ENCODE measurements at places on chromosomes 13 and 19.
A peak's percentile ranks its signal among the peaks of the same experiment; 100 is the strongest.

GRCh38 chr19:18763674-18764590, 27.2 kb downstream of the COMP start:
- DNase-seq = peak; percentile 39

- no peak for DNase-seq
Measured at GRCh38 chr19:16459680-16460079, 12.1 kb downstream of the EPS15L1 start.

DNA sequence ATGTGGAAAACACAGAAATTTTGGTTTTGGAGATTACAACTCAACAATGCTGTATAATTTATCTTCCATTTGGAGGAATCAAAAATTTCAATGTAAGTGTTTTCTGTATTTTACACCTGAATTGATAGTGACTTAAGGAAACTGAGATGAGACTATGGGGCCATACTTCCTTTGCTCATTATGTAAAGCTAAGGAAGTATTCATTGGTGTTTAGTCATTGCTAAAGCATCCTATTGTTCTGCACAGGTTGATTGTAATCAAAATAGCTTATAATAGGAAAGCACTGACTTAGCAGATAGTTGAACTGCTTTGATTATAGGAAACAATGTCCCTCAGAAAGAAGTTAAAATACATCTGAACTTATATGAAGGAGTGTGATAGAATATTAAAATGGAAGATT, 244.4 kb upstream of the SLITRK5 start:
- DNase-seq = no peak

DNA sequence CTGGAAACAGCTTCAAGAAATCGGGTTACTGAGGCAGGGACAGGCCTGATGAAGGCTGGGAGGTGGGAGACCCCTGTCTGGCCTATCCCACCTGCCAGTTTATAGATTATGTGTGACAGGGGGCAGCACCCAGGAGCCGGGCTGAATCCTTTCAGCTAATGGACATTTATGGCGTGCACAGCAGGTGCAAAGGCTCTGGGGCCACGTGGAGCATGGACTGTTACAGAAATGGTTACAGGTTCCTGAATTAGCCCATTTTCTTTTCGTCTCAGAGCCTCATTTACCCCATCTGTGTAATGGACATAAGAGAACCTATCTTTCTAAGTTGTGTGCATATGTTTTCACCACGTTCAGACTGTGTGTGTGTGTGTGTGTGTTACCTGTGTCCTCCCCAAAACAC, 34.4 kb upstream of the TNFAIP8L1 start:
- no peak for DNase-seq

GRCh38 chr19:48962029-48962848, 2.9 kb upstream of the FTL start:
- peak; percentile 69 for DNase-seq

GRCh38 chr13:59229861-59230260, 933.9 kb downstream of the DIAPH3 start:
- no peak for DNase-seq

DNA sequence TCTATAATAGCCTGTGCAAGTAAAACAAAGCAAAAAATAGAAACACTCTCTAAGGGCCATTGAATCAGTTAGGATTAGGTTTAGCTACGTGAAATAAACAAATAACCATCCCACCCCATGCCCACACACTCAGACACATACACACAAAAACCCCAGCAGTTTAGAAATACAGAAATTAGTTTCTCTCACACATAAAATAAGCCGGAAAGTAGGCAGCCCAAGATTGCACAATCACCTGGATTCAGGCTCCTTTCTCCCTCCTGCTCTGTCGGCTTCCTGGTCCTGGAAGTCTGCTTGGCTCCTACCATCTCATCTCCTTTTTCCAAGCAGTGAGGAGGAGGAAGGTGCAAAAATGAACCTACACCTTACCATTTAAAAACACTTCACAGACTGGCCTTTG, 22.6 kb upstream of the USP12 start:
- no peak for DNase-seq

All from femur (tissue), 1 donor.